Glomerular endothelial cell (primary cell): ENCODE measurements at places on chromosomes 2 and 18. TPM values are rescaled to one million over a fixed set of nuclear protein-coding genes. Genes with fewer than 3 reads are reported as not detected.

Gene SCYGR4
- not detected in 2 replicates for total RNA-seq

Gene SERPINB10
- not detected in 2 replicates for total RNA-seq

Gene AGBL5
- total RNA-seq: 14.8 and 15.0 TPM in 2 replicates

Gene ASB1
- total RNA-seq: 16.7 and 23.2 TPM in 2 replicates

Gene FAM168B
- total RNA-seq: 123 and 145 TPM in 2 replicates

Gene GCKR
- 0.88 and 1.8 TPM in 2 replicates for total RNA-seq

Gene DTNA
- total RNA-seq: 4.5 and 12.3 TPM in 2 replicates

Gene SPATA3
- not detected in 2 replicates for total RNA-seq

Gene GAD1
- total RNA-seq: 0.35 TPM in 1 of 2 replicates, not detected in the other

Gene UPP2
- total RNA-seq: not detected in 2 replicates

Gene ANKRD30B
- total RNA-seq: 0.70 TPM in 1 of 2 replicates, not detected in the other

Gene GRHL1
- total RNA-seq: 0.82 TPM in 1 of 2 replicates, not detected in the other

Gene CIB4
- not detected in 2 replicates for total RNA-seq

Gene LANCL1
- total RNA-seq: 22.9 and 27.8 TPM in 2 replicates

Gene SLC23A3
- 1.3 TPM in 1 of 2 replicates, not detected in the other for total RNA-seq

Gene KCNF1
- total RNA-seq: 1.3 and 2.3 TPM in 2 replicates

Gene CYS1
- 0.12 and 1.1 TPM in 2 replicates for total RNA-seq

Gene REG3A
- total RNA-seq: not detected in 2 replicates

Gene CYP26B1
- total RNA-seq: 0.44 and 2.7 TPM in 2 replicates

Gene GRB14
- total RNA-seq: 1.2 and 3.2 TPM in 2 replicates

Gene EMX1
- total RNA-seq: not detected in 2 replicates

Gene HSBP1L1
- 5.6 and 9.4 TPM in 2 replicates for total RNA-seq

Gene RPRM
- total RNA-seq: not detected in 2 replicates

Gene CRACDL
- total RNA-seq: 10.7 and 13.3 TPM in 2 replicates

Gene UGT1A8
- total RNA-seq: not detected in 2 replicates

Gene CCDC148
- total RNA-seq: 0.35 and 1.2 TPM in 2 replicates

Gene SCN2A
- 0.06 and 0.10 TPM in 2 replicates for total RNA-seq

Gene TET3
- total RNA-seq: 5.7 and 13.7 TPM in 2 replicates

Gene SPAG16
- 13.8 and 15.6 TPM in 2 replicates for total RNA-seq

Gene ENOSF1
- 12.9 and 27.1 TPM in 2 replicates for total RNA-seq

Gene FTCDNL1
- total RNA-seq: 1.3 TPM in 1 of 2 replicates, not detected in the other

Gene CD207
- total RNA-seq: not detected in 2 replicates

Gene FBXO41
- 2.3 and 2.9 TPM in 2 replicates for total RNA-seq

Gene NEB
- total RNA-seq: 0.44 and 1.5 TPM in 2 replicates

Gene ERLEC1
- 57.4 and 89.5 TPM in 2 replicates for total RNA-seq

Gene PSD4
- 1.3 and 2.1 TPM in 2 replicates for total RNA-seq

Gene FHOD3
- 5.6 and 7.8 TPM in 2 replicates for total RNA-seq

Gene SKA1
- total RNA-seq: 1.7 and 9.8 TPM in 2 replicates

Gene MYO5B
- total RNA-seq: 1.8 and 11.2 TPM in 2 replicates

Gene LYG2
- not detected in 2 replicates for total RNA-seq

Gene GGCX
- total RNA-seq: 30.8 and 34.7 TPM in 2 replicates
